ENCODE measurements at places on chromosomes 12 and 14. TPM values are rescaled to one million over a fixed set of nuclear protein-coding genes. Genes with fewer than 3 reads are reported as not detected.
A peak's percentile ranks its signal among the peaks of the same experiment; 100 is the strongest.

Gene SETD1B
- total RNA-seq, result 3.6 TPM

Gene TDRD9
- 0.22 TPM for total RNA-seq

Gene CMA1
- total RNA-seq, result 0.13 TPM

Gene CCND2
- 152 TPM for total RNA-seq

Gene TPH2
- not detected for total RNA-seq

Gene TSHR
- total RNA-seq, result 0.31 TPM

Gene DNAJC22
- 0.04 TPM for total RNA-seq

Gene CLEC6A
- total RNA-seq, result not detected

Gene GSG1
- 6.3 TPM for total RNA-seq

Gene NKX2-1
- not detected for total RNA-seq

Gene OR4E2
- total RNA-seq, result not detected

DNA sequence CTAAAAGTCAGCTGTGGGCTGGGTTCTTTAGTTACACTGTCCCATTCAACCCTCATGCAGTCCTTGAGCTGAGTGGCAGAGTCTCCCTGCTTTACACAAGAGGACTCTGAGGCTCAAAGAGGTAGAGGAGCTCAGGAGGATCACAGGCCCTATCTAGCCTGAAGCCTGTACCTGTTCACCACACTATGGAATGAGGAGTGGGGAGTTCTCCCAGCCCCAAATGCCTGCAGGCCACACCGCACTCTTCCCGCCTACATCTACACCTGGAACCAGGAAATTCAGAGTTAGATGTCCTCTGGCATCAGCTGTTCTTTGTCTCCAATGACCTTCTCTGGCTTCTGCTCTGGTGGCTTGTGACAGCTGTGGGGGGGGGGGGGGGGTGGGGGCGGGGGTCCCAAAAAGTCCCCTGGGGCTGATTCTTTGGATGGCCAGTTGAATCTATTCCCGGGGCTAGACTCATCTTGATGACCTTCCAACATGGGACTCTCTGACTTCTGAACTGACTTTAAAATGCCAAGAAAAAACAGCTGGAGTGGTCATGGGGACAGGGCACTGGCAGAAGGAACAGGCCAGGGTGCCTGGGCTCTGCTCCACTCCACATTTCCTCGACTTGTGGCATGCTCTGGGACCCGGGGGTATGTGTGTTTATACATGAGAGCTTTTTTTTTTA, 30.6 kb downstream of the RIN3 start:
- DNase-seq, result peak; percentile 48

DNA sequence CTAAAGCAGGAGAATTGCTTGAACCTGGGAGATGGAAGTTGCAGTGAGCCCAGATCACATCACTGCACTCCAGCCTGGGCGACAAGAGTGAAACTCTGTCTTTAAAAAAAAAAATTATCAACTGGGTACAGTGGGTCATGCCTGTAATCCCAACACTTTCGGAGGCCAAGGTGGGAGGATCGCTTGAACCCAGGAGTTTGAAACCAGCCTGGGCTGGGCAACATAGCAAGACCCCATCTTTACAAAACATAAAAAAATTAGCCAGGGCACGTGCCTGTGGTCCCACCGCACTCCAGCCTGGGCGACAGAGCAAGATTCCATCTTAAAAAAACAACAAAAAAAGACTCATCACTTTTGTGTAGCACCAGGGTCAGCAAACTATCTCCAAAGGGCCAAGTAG, 7.1 kb upstream of the NANOG start:
- no peak for DNase-seq

- DNase-seq, result no peak
Measured at GRCh38 chr12:58818546-58818945, 101.8 kb downstream of the LRIG3 start.

DNA sequence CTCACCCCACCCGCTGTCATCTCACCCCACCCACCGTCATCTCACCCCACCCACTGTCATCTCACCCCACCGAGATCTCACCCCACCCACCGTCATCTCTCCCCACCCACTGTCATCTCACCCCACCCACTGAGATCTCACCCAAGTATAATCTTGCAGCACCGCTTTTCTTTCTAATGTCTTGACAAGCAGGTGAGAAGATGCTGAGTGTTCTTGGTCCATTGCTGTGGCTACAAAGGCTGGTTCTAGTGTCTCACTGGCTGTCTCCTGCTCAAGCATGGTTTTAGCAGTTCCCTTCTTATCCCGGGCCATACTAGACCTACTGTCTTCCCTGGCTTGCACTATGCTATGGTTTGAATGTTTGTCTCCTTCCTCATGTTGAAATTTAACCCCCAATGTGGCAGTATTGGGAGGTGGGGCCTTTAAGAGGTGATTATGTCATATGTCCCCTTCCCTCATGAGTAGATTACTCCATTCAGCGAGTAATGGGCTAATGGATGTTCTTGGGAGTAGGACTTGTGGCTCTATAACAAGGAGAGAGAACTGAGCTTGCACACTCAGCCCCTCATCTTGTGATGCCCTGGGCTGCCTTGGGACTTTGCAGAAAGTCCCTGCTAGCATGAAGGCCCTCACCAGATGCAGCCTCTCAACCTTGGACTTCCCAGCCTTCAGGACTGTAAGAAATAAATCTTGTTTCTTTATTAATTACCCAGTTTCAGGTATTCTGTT, 47.7 kb upstream of the PPP2R5C start:
- DNase-seq, result no peak

- DNase-seq, result peak; percentile 41
Measured at GRCh38 chr14:75522224-75522982, at the start of gene BATF. Gene BATF (plus strand): TSS chr14:75522469. CDS start chr14:75522683, 214 bp downstream.

DNA sequence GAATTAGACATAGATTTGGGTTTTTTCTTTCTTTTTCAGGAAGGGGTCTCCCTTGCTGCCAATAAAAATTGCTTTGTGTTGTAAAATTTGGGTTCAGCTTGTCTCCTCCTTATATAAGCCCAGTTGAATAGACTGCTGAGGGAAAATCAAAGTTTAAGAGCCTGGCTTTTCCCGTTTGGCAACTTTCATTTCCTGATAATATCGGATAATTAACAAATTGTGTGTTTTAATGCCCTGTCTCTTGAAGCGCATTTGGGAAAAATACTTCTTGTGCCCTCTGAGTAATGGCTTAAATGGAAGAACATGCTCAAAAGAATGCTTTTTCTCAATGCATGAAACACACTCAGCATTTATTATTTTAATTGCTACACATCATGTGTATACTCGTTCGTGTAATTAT, 198.0 kb upstream of the DCN start:
- no peak for DNase-seq

GRCh38 chr14:89419973-89420482, 3.0 kb upstream of the FOXN3 start:
- DNase-seq, result no peak

DNA sequence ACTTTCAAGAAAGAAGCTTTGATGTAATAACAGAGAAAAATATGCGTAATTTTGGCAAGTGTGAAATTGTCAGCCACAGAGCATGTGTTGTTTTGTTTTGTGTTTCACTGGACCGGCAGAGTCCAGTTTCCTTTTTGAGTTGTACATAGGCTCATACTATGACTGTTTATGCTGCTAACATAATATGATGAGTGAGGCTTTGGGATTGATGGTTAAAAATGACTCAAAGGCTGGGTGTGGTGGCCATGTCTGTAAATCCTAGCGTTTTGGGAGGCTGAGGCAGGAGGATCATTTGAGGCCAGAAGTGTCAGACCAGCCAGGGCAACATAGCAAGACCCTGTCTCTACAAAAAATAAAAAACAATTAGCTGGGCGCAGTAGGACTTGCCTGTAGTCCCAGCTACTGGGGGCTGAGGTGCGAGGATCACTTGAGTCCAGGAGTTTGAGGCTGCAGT, 487.9 kb downstream of the PCNX1 start:
- no peak for DNase-seq

GRCh38 chr12:92649511-92650227, 53.1 kb upstream of the PLEKHG7 start:
- DNase-seq, result peak; percentile 82

DNA sequence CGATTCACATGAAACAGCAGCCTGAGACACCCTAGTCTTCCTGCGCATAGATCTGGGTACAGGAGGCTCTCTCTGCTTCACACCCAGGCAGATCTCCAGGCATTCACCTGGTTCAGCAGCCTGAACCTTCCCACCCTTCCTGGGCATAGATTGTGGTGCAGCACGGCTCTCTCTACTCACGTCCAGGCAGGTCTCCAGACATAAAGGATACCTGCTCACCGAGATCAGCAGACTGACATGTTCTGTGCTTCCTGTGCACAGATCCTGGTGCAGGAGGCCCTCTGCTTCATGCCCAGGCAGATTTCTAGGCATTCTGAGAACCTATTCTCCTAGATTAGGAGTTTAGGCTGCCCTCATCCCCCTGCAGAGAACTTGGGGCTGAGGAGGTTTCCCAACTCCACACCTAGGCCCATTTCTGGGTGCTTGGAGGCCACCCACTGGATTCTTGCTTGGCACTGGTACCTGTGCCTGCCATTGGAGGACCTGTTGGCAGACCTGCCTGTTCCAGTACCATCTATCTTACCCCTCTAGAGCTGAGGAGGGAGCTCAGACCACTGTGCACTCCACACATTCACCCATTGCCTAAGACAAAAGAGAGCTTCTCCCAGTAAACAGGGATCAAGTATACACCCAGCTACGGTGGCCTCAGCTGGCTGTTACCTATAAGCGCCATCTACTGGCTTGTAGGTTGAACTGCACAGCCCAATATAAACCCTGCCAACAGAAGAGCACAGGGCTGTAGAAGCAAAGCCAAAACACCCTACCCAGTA, 28.0 kb upstream of the GARIN6 start:
- DNase-seq, result no peak

- no peak for DNase-seq
Measured at GRCh38 chr12:22211128-22211527, 123.4 kb downstream of the ST8SIA1 start.

DNA sequence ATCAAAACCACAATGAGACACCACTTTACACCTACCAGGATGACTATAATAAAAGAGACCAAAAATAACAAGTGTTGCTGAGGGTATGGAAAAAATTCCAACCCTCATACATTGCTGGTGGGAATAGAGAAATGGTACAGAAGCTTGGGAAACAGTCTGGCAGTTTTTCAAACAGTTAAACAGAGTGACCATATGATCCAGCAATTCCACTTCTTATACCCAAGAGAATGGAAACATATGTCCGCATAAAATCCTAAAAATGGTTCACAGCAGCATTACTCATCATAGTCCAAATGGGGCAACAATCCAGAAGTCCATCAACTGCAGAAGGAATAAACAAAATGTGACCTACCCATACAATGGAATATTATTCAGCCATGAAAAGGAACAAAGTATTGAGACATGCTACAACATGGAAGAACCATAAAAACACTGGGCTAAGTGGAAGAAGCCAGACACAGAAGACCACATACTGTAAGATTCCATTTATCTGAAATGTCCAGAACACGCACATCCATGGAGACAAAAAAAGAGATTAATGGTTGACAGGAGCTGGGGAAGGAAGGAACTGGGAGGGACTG, 44.5 kb downstream of the CHGA start:
- DNase-seq, result no peak

DNA sequence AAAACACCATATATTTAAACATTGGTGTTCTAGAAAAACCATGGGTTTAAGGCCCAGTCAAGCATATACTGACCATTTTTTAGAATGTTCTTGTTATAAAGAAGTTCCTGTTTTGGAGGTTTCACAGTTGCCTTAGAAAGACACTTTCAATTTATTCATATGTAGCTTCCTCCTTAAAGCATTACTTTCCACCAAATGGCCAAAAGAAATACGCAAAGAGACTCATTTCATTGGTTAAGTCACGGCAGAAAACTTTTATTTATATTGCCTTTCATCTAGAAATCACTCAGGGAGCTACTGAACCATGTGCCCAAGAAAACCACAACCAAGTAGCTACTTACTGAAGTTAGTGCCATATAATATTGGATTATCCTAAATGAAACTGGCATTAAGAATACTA, 40.0 kb downstream of the MYBPC1 start:
- DNase-seq, result no peak

DNA sequence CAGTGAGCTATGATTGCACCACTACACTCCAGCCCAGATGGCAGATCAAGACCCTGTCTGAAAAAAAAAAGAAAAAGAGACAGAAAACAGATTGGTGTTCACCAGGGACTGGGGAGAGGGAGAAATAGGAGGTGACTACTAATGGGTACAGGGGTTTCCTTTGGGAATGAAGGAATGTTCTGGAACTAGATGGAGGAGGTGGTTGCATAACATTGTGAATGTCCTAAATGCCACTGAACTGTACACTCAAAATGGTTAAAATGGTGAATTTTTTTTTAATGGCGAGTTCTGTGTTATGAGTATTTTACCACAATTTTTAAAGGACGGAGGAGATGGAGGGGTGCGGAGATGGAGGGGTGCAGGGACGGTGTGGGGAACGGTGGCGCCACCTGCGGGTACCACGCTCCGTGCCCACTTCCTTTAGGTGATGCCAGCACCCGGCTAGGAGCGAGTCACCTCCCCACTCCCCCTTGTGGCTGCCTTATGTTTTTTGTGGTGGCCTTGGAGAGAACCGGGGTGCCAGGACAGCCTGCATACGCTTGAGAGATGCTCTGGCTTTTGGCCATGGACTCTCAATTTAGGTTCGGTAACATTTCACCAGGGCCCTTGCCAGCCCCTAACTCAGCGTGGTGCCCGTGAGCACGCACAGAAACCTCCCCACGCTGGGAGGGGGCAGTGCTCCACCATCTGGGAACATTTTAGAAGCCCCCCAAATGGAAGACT, 16.1 kb downstream of the UBC start:
- DNase-seq, result no peak

- no peak for DNase-seq
Measured at GRCh38 chr14:101733211-101733610, 28.3 kb upstream of the PPP2R5C start.

- no peak for DNase-seq
Measured at GRCh38 chr14:85549697-85550096, 19.8 kb downstream of the FLRT2 start.

DNA sequence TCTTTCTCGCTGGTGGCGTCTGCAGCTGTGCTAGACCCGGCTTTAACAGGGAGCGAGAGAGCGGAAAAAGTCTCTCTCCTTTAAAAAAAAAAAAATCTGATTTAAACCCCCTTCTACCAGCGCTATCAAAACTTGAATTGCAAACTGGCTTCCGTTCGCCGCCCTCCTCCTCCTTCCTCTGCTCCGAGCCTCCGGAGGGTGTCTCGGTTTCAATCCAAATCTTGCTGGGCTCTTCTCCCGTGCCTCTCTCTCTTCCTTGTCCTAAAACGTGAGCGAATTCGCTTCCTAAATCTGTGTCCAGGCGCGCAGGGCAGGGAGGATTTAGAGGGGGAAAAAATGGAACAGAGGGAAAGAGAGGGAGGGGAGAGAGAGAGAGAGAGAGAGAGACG, 272 bp downstream of the TBX3 start:
- no peak for DNase-seq

- DNase-seq, result peak; percentile 70
Measured at GRCh38 chr12:5428332-5429221, 3.3 kb upstream of the NTF3 start.

DNA sequence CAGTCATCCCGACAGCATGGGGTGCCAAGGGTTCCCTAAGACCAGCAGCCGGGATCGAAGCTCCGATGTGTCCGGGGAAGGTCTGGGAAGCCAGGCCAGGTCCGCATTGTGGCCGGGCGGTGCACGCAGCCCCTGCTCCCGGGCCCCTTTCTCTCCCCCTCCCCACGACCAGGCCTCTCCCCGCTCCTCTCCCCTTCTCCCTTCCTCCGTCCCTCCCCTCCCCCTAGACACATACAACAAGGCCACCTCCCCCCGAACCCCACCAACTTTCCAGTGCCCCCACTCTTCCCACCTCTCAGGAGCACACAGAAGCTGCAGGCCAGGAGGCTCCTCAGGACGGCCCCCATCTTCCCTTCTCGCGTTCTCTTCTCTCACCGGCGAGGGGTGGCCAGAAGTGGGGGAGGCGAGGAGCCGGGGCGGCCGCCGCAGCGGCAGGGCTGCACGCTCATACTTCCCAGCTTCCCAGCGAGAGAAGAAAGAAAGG, 413 bp downstream of the LRP6 start:
- no peak for DNase-seq

- no peak for DNase-seq
Measured at GRCh38 chr14:61566537-61567225, 128.6 kb upstream of the HIF1A start.

Data from muscle of leg (tissue), 16 donors.